Lung (tissue), 17 donors: ENCODE measurements at places on chromosomes 7 and 10. TPM values are rescaled to one million over a fixed set of nuclear protein-coding genes. Genes with fewer than 3 reads are reported as not detected.
A peak's percentile ranks its signal among the peaks of the same experiment; 100 is the strongest.

CREB3L2 gene
- 74.3 TPM for total RNA-seq

NACAD gene
- 3.7 TPM for total RNA-seq

GJC3 gene
- not detected for total RNA-seq

CYP3A4 gene
- total RNA-seq: 0.37 TPM

HOXA13 gene
- not detected for total RNA-seq

ADIRF gene
- total RNA-seq: 171 TPM

WDR86 gene
- total RNA-seq: 2.9 TPM

LAMB1 gene
- total RNA-seq: 285 TPM

IL2RA gene
- 5.7 TPM for total RNA-seq

- peak overlapping the region; percentile 90 for H3K27ac ChIP-seq
- no peaks in the 10 kb centered on the region for H3K36me3 ChIP-seq
- peak; percentile 54 for DNase-seq
- H3K27me3 ChIP-seq: no peaks in the 10 kb centered on the region
These were observed 5.5 kb downstream of the TACC2 start for GRCh38 chr10:121994429-121994941.

DNA sequence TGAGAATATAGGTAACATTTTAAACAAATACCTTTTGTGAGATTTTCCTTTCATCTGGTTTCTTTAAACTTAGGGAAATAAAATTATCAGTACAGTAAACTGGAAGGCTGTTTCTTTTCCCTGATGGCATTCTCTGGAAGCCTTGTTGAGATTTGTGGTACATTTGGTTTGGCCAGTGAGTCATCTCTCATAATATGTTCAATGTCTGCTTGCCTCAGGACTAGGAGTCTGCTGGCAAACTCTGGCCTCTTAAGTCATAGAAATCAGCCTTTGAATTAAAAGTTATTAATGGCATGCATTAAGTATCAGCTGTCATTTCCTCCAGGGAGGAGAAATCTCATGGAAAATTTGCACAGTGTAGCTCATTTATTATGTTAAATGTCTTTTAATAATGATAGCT, 316.6 kb upstream of the KIAA1217 start:
- H3K27me3 ChIP-seq: no peaks in the 10 kb centered on the region
- no peaks in the 10 kb centered on the region for H3K4me1 ChIP-seq
- H3K36me3 ChIP-seq: no peaks in the 10 kb centered on the region

GRCh38 chr7:127812540-127812939, 160.5 kb downstream of the SND1 start:
- no peak for DNase-seq
- H3K4me3 ChIP-seq: no peak overlapping the region
- H3K27ac ChIP-seq: no peak overlapping the region

GRCh38 chr10:33026422-33026821, 68.4 kb upstream of the ITGB1 start:
- DNase-seq: no peak
- no peak overlapping the region for H3K4me3 ChIP-seq
- no peaks in the 10 kb centered on the region for H3K4me1 ChIP-seq
- H3K36me3 ChIP-seq: no peaks in the 10 kb centered on the region

- H3K4me3 ChIP-seq: no peak overlapping the region
- H3K4me1 ChIP-seq: no peaks in the 10 kb centered on the region
- H3K36me3 ChIP-seq: no peaks in the 10 kb centered on the region
- no peaks in the 10 kb centered on the region for H3K27me3 ChIP-seq
These were observed 26.9 kb upstream of the TPK1 start for GRCh38 chr7:144862612-144863319.

DNA sequence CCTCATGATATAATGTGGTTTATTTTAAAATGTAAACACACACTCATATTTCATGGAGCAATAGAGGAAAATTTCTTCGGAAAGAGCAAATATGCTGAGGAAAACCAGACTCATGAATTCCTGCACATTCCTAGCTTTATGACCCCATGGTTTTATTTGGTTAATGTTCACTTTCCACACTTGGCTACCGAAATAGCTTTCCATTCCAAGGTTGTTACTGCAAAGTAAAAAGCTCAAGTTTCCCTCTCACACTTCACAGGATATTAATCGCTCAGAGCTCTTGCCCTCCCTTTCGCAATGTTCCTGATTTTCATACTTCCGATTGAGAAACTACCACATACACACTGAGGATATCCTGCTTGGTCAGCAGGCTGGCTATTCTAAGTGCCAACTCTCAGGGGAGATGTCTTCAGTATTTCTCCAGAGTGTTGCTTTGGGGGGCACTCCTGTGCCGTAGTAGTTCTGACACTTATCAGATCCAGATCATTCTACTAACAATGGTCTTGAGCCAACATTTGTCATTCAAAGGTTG, 77.5 kb upstream of the STEAP1B start:
- no peak overlapping the region for H3K4me3 ChIP-seq
- peak overlapping the region; percentile 60 for H3K27ac ChIP-seq
- no peaks in the 10 kb centered on the region for H3K27me3 ChIP-seq
- DNase-seq: peak; percentile 96

- no peak overlapping the region for H3K27ac ChIP-seq
- H3K4me3 ChIP-seq: no peak overlapping the region
- DNase-seq: no peak
- peaks cover 2% of the 10 kb centered on the region for H3K27me3 ChIP-seq
- peaks cover 8% of the 10 kb centered on the region for H3K4me1 ChIP-seq
These were observed 243.1 kb downstream of the FGFR2 start for GRCh38 chr10:121355161-121355560.

DNA sequence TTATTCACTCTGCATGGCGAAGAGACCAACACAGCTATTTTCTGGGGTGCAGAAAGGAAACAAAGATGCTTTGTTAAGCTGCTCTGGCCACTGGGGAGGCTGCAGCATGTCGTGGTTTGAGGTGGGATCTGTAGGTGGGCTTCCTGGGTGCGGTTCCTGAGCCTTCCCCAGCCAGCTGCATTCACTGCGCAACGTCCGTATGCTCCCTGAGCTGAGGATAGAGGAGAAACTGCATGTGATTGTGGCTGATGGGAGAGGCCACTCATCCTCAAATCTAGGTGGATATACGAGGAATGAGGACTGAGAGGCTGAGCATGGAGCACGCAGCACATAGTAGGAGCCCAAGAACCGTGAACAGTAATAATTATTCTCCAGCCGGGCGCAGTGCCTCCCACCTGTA, 9.9 kb upstream of the DNAAF5 start:
- H3K4me3 ChIP-seq: no peak overlapping the region
- H3K36me3 ChIP-seq: no peaks in the 10 kb centered on the region
- peak overlapping the region; percentile 6 for H3K27ac ChIP-seq
- no peaks in the 10 kb centered on the region for H3K4me1 ChIP-seq
